ENCODE measurements at places on chromosomes 13 and 19. TPM values are rescaled to one million over a fixed set of nuclear protein-coding genes. Genes with fewer than 3 reads are reported as not detected.

The PSENEN gene
- 66.3 TPM for polyA plus RNA-seq

The LILRB5 gene
- polyA plus RNA-seq = not detected

The WTIP gene
- polyA plus RNA-seq = 24.1 TPM

The ZNF738 gene
- polyA plus RNA-seq = 12.8 TPM

The MBD3L4 gene
- polyA plus RNA-seq = not detected

The NPHS1 gene
- polyA plus RNA-seq = not detected

The DBP gene
- 7.8 TPM for polyA plus RNA-seq

The ASPDH gene
- polyA plus RNA-seq = 0.32 TPM

The DAND5 gene
- polyA plus RNA-seq = 1.0 TPM

The ADPRHL1 gene
- 1.2 TPM for polyA plus RNA-seq

The SPACA7 gene
- not detected for polyA plus RNA-seq

The PLIN3 gene
- 136 TPM for polyA plus RNA-seq

The ZNF208 gene
- not detected for polyA plus RNA-seq

The SMAD9 gene
- polyA plus RNA-seq = 3.1 TPM

The CABP5 gene
- polyA plus RNA-seq = not detected

The PROSER1 gene
- 14.7 TPM for polyA plus RNA-seq

The PGLYRP1 gene
- polyA plus RNA-seq = not detected

The CPB2 gene
- not detected for polyA plus RNA-seq

The MISP3 gene
- polyA plus RNA-seq = 1.6 TPM

The RYR1 gene
- under 0.01 TPM for polyA plus RNA-seq

The ADGRE1 gene
- 11.2 TPM for polyA plus RNA-seq

The USP12 gene
- polyA plus RNA-seq = 5.0 TPM
